ENCODE measurements at places on chromosomes 2 and 18.

DNA sequence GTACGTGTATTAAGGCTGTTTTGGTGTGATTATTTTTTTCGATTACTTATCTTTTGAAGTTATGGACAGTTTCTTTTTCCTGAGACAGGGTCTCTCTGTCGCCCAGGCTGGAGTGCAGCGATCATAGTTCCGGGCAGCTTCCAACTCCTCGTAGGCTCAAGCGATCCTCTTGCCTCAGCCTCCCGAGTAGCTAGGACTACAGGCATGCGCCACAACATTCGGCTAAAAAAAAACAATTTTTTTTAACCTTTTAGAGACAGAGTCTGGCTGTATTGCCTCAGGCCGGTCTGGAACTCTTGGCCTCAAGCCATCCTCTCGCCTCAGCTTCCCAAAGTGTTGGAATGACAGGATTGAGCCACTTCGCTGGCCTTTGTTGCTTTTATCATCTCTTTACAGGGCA, 945 bp downstream of the HAT1 start:
- DNase-seq = no peak

DNA sequence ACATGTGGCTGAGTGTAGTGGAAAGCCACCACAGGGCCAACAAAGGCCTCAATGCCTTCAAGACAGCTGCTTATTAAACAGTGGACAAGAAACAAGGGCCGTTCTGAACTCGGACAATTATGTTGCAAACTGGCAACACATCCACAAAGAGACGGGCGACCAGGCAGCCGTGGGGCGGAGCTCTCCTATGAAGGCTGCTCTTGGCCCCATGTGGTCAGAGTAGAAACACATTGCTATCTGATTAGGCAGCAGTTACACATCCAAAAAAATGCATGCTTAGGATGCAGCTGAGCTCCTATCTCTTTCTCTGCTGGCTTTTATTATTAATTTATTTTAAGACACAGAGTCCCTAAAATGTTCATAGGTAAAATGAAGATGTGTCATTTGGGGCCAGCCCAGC, 163.4 kb downstream of the TMEM163 start:
- DNase-seq = no peak

GRCh38 chr2:179233083-179233490, 31.5 kb downstream of the SESTD1 start:
- no peak for DNase-seq

GRCh38 chr18:10270151-10270571, 184.3 kb upstream of the APCDD1 start:
- no peak for DNase-seq

DNA sequence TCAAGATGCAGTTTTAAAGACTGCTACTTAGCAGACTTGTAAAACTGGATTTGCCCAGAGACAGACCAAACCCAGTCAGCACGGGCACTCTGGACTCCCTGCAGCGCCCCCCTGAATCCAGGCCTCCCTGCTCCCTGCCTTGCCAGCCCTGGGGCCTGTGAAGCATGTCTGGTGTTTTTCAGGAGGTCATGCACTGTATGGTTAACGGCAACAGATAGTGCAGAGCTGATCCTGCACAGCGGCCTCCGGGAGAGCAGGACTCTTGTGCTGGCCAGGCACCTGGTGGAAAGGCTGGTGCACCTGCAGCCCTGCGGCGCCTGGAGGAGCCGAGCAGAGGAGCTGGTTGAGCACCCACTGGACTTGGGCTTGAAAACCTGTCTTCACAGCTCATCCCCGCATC, 30.4 kb downstream of the HDAC4 start:
- no peak for DNase-seq

GRCh38 chr2:181677912-181678586, 2.3 kb downstream of the NEUROD1 start:
- DNase-seq = peak; percentile 22

DNA sequence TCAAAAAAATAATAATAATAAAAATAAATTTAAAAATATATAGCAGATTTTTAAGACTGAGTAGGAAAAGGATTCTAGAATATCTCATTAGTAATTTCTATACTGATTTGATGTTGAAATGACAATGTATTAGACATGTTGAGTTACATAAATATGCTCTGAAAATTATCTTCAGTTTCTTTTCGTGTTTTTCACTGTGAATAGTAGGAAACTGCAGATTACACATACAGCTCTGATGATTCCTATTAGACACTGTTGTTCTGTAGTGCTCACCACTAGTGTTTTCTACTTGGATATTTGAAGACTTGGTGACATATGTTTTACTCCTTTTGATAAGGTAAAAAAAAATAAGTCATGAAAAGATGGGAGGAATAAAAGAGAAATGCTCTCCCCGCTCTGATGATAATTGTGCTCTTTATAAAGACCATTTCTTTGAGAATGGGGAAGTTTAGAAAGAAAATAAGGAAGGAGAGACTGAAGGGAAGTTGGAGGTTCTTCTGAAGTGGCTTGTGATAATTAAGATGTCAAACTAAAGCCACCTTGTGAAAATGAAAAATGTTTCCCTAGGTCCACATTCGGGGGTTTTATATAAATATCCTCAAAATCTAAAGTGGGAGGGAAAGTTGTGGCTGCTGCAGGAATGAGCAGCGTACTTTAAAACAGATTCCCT, 52.9 kb downstream of the SLC9A2 start:
- no peak for DNase-seq

DNA sequence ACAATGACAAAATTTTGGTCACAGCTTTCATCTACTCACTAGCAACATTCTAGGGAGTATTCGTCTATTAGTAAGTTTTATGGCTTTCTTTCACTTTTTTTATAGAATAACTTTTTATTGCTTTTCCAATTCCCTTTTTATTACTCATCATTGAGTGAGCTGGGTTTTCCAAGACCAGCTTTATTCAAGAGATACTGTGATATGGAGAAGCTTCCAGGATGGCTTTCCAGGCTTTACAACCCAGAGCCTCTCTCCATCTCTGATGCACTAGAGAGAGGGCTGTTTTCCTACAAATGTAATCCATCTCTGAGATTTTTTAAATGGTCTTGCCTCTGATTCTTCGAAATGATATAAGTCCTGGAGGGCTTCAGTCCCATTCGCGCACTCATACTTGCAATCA, 118.3 kb downstream of the LDLRAD4 start:
- no peak for DNase-seq

- DNase-seq = no peak
These were observed 81.2 kb upstream of the TXNDC2 start for GRCh38 chr18:9804517-9805104.

GRCh38 chr2:235960716-235961640, 207.2 kb downstream of the GBX2 start:
- DNase-seq = no peak

- DNase-seq = no peak
These were observed 881.6 kb upstream of the PIK3C3 start for GRCh38 chr18:41073372-41073954.

DNA sequence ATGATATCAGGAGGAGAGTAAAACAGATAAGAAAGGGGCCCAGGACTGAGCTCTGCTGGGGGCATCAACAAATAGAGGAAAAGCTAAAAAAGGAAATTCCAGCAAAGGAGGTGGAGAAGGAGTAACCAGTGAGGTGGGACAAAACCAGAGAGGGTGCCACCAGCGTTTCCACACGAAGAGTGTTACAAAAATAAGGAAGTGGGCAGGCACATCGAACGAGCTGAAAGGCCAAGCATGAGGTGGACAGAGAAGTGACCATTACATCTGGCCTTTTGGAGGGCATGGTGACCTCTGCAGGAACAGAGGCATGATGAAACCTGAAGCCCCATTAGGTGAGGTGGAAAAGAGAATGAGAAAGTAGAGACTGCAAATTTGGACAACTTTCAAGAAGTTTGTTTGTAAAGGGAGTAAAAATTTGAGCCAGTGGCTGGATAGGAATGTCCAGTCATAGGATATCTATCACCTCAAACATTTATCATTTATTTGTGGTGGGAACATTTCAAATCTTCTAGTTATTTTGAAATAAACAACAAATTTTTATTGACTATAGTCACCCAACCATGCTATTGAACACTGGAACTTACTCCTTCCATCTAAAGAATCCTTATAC, 18.4 kb upstream of the VIT start:
- DNase-seq = no peak

- no peak for DNase-seq
These were observed 240.2 kb downstream of the LTBP1 start for GRCh38 chr2:33186937-33187336.
